HT1080 (cell line): ENCODE measurements at places on chromosomes 4 and X.

DNA sequence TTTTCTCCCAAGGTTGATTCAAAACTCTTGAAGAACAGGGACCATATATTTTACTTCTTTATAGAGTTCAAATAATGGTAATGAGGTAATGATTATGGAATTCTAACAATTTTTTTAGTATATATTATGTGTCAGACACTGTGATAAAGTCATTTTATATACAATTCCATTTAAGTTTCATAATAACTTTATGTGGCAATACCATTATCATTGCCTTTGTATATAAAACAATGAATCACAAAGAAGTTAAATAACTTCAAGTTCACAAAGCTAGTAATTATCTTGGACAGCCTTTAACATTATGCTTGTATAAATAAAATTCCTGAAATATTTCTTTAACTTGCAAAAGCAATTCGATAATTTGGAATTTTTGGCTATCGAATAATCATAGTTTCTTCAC is 20.6 kb downstream of the MAGEC1 start:
- DNase-seq: no peak

GRCh38 chr4:55069248-55069647 is 56.1 kb downstream of the KDR start:
- peak; percentile 82 for DNase-seq

DNA sequence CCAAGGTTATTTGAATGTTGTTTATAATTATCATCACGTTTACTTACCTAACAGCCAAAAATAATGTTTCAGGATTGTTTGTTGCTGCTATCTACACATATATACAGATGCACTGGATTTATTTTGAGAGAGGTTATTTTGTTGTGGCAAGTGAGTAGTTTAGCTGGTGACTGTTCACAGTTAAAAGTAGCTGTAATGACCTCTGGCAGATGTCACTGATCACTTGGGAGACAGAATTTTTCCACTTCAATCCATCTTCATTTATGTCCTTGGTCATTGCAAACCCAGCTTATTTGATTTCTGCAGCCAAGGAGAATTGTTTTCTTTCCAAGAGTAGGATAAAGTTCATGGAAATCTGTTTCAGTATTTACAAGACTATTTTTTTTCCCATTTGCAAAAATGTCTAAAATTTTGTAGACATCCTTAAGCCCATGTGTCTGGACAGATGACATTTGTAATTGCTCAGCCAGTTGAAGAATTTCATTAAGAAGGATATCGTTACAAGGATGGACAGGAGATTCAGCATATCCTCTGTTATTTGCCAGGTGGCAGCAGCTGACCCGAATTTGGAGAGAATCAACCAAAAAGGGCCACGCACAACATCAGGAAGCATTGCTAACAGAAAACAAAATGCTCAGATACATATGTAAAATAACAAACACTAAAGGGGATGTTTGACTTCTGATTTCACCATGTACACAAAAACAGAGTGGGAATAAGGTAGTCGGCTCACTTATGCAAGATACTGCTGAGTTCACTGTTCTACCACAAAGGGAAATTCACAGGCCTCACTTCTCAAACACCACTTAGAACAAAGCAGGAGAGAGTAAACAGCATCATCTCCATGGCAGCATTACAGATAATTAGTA is 64.5 kb downstream of the GPRIN3 start:
- no peak for DNase-seq

- no peak for DNase-seq
These were observed 45.4 kb upstream of the TRPC5OS start for GRCh38 chrX:111830571-111830970.

DNA sequence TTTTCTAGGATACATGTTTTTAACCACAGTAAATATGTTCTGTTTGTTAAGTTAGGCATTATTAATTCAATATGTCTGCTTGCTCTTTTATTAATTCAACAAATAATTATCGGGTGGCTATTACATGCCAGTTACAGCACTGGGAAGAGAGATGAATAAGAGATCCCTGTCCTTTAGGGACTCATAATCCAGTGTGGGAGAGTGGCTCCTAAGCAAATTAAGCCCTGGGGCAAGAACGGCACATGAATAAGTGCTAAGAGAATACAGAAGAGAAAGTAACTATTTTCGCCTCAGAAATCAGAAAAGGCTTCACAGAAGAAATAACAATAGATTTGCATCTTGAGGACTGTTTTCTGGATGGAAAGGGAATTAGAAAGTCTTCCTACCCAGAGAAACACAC is 236.7 kb downstream of the NR3C2 start:
- no peak for DNase-seq
